COLO829 (cell line): ENCODE measurements at places on chromosomes 6 and 20.

DNA sequence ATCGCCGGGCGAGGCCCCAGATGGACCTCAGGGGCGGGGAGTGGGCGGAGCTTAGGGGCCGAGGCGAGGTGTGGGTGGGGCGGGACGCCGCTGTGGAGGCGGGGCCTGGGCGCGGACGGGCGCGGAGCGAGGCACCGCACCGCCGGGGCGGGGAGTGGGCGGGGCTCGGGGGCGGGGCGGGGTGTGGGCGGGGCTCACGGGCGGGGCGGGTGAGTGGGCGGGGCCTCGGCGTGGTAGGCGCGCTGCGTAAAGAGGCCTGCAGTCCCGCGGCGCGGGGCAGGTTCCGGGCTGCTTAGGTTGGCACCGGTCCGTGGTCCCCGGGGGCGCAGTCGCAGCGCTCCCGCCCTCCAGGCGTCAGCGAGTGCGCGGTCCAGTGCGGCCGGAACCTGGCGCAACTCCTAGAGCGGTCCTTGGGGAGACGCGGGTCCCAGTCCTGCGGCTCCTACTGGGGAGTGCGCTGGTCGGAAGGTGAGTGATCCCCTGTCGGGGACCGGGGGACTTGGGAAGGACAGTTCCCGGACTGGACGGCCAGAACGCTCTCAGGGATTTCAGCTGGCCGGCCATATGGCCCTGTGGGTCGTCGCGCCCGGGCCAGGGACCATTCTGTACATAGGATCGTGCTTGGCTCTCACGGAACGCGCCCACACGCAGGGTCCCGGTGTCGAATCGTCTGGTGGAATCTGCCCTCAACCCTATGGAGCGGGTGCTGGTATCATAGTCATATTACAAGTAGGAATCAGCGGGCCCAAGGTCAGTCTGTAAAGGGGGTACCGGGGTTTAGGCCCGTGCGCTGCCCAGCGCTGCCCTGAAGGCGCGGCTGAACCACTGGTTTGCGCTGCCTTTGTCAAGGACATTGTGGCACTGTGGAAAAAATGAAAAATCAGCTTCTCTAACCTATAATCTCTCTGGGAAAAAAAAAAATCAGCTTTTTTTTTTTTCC lies at the start of gene NQO2:
Gene NQO2, plus strand, starts transcription at position 277 of the 940 bp plus-strand sequence. CDS start 6,659 bp downstream, outside the sequence.
- peak; percentile 99 for DNase-seq

- peak; percentile 43 for DNase-seq
Observed at GRCh38 chr6:18506382-18507017, 119.3 kb downstream of the RNF144B start.

GRCh38 chr20:26347396-26347795 lies 650.7 kb upstream of the ZNF337 start:
- no peak for DNase-seq

DNA sequence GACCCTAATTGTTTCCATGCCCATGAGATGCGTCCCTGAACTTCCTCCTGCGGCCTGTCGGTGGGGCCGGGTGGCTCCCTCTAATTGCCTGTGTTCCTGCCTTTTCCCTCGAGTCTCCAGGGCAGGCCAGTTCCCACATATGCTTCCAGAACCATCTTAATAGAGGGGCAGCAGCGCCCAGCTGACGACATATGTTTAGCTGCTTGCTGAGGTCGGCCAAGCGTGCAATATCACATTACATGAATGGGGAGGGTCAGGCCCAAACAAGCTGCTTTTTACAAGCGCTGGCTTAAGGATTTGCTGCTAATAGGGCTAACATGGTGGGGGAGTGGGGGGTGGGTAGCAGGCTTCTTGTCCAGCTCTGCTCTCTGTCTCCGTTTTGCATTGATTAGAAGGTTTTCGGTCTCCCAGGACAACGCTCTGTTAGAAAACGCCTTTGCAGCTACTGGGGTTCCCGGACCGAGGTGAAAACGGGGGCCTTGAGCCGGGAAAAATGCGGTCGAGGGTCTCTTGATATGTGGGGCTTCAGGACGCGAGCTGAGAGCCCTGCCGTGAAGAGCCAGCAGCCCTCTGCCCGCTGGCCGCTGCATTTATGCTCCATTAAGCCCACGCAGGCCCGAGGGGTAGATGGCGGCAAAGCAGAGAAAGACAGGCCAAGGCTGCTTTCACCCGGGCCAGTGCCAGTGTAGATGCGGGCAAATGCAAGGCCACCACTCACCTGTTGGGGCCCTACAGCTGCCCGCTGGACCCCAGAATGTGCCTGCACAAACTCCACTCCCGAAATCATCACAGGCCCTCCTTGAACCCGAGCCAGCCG lies 308.5 kb downstream of the BMP7 start:
- DNase-seq = no peak

- DNase-seq = no peak
Observed at GRCh38 chr20:37915434-37915787, 12.5 kb downstream of the VSTM2L start.

GRCh38 chr6:79526897-79527296 lies 10.3 kb downstream of the LCA5 start:
- DNase-seq = no peak

DNA sequence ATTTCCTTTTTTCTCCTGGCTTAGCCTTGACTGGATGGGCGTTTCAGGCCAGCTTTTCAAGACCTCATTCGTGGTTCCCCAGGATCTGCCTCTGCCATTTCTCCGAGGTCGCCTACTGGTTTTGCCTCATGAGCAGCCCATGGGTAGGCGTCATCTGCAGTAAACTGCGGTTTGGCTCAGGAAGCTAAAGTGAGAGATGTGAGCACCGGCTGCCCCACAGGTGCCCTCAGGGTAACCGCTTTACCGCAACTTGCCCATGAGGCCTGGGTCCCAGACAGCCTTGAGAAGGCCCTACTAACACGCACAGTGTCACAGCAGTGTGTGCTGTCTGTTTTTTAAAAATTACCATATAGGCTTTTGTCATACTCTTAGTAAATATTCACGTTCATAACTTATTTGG lies 53.4 kb upstream of the TBXT start:
- DNase-seq = no peak

DNA sequence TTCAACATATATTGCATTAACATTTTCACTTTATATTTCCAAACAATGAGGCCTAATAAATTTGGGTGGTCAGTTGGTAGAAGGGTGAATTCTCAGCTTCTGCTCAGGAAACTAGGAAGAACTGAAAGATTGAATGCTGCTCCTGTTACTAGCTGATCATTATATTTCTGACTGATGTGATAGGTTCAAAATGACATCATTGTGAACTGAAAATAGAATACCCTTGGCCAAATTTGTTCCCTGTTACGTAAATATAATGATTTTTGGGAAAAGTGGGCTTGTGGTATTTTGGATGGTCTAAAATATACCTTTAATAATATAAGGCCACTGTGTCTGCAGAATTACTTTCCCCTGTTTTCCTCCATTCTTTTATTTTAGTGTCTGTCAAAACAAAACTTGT lies 2.8 kb downstream of the UST start:
- no peak for DNase-seq

DNA sequence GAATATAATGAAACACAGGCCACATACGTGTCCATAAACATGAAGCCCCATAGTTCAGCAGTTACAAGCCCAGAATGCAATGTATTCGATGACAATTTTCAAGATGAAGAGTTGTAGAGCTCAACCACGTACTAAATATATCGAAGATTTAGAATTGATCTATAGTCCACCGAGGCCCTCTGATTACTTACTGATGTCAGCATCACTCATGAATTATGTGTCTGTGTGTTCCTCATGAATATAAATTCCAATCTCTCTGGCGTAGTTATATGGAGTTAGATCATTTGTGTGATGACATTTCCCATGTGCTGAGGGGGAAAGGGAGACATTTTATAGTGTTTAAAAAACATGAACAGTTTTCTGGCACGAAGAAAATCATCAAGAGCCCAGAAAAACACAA lies 97.5 kb downstream of the PFDN4 start:
- no peak for DNase-seq

GRCh38 chr6:44375071-44375470 lies 12.4 kb upstream of the CDC5L start:
- DNase-seq = no peak

DNA sequence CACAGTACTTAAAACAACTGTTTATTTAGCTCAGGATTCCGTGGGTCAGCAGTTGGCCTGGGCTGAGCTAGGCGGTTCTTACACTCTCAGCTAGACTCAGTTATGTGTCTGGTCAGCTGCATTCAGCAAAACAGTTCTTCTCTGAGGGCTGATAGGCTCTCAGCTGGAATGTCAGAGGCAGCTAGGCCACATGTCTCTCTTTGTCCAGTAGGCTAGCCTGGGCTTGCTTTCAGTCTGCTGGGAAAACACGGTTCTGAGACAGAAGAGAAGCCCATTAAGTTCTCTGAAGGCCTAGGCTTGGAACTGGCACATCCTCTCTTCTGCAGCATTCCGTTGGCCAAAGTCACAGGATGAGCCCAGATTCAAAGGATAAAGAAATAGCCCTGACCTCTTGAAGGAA lies 65.6 kb downstream of the TULP4 start:
- no peak for DNase-seq

DNA sequence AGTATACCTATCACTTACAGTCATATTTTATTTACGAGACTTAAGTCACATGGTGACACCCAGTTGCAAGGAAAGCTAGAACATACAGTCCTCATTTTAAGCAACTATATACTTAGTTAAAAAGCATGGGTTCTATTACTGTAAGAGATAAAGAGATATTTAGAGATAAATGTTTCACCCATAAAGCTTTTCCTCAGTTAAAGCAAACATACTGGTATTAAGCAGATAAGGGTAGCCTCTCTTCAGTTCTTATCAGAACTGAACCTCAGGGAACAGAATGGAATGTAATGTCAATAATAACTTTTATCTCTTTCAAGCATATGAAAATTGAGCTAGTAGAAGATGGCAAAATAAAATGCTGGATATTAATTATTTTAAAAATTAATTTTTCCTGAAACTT lies 9.9 kb upstream of the ASCC3 start:
- no peak for DNase-seq

DNA sequence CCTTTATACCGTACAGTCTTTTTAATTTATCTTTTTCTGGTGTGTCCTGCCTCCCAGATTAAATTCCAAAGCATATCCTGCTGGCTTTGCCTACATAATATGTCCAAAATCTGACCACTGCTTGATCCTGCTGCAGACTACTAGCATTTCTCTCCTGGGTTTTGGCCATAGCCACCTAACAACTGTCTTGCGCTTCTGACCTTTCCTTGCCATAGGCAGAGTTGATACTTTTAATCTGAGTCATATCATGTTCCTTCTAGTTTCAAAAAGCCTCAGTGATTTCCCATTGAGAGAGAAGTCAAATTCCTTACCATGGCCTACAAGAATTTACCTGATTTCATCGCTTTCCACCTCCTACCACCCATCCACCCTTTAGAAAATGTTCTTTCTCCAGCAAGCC lies 104.8 kb downstream of the BCKDHB start:
- DNase-seq = no peak
